ENCODE measurements at places on chromosomes 1 and 21.

DNA sequence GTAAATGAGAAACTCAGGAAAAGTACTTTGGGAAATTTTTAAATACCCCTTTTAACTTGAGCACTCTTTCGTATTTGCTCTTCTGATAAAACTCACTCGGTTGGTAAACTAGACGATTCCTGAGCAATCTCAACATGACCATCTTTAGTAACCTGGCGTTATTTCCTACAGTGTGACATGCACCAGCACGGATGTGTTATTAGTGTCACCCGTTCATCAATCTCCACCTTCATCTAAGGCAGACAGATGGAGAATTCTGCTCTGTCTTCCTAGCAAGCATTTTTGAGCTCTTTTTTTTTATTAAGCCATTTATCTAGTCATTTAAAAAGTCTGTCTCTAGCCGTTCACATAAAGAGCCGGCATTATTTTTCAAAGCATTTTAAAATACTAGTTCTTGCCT, 155.2 kb downstream of the DISP1 start:
- DNase-seq = peak; percentile 51

DNA sequence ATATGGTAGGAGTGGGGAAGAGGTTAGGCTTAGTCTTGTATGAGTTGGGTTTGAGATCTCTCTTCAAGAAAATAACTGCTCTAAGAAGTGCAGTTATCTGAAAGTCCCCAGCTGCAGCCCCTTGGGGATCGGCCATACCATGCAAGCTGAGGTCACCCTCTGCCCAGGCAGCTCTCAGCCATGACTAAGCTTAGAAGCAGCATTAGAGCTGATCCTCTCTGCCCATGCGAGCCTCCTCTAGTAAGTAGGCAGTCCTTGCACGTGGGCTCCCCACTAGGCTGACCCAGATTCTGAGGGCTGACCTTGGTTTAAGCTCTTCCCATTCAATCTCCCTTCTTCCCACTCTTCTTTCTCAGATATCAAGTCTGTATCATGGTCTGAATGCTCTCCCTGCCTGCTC, 121.0 kb upstream of the UBE2U start:
- no peak for DNase-seq

DNA sequence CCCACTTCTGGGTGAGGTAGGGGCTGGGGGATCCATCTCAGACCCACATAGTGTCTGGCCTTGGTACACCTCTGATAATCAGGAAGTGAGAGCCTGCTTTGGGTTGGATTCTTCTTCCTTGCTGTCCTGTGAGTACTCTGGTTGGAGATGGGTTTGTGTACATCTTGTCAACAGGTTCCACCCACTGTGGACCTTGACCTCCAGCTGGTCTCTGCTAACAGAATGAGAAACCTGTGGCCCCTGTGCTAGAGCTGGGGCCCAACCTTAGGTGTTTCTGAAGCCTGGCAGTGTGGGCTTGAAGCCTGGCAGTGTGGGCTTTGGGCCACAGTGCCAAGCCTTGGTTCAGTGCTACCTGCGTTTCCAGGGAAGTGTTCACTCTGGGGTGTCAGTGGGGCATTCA, 2.6 kb downstream of the ZBTB48 start:
- DNase-seq = no peak

DNA sequence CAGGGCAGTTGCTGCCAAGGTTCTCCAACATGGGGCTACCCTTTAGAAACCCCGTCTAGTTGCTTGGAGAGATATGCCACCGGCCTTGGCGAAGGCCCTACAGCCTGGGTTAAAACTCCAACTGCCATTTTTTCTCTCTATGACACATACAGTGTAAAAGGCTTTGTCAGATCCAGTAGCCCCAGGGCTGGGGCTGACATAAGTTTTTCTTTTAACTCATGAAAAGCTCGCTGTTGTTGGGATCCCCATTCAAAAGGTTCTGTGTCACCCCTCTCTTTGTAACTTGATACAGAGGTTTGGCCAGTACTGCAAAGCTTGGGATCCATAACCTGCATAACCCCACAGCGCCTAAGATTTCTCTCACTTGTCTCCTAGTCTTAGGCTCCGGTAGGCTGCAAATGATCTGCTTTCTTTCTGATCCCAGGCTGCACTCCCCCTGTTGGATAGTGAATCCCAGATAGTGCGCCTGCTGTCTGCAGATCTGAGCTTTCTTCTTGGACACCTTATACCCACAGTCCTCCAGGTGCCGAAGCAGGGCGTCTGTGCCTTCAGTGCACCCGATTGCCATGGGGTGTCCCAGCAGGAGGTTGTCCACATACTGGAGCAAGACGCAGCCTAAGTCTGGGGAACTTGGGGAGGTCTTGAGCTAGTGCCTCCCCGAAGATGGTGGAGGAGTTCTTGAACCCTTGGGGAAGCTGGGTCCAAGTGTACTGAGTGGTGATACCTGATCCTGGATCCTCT, 406.2 kb downstream of the TGFB2 start:
- no peak for DNase-seq

DNA sequence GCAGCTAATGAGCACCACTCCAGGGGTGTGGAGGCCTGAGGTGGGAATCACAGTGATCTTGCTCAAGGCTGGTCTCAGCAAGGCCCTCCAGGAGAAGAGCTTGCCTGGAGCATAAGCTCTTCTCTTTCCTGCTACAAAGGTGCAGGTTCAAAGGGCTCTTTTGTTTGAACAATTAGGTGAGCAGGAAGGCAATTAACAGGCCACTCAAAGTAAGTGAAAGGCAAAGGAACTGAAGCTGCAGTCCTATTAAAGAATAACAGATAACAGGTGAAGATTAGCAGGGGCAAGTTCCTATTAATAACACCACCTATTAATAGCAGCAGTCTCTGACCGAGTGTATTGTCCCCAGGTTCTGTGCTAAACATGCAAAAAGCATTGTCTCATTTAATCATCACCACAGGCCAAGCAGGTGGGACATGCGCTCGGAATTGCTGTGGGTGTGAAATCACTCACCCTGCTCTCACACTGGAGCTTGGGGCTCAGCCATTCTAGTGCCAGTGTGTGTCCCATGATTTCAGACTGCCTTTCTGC, 113.8 kb downstream of the RHOU start:
- no peak for DNase-seq

- DNase-seq = no peak
These were observed 10.1 kb downstream of the ATG4C start for GRCh38 chr1:62794053-62794452.

DNA sequence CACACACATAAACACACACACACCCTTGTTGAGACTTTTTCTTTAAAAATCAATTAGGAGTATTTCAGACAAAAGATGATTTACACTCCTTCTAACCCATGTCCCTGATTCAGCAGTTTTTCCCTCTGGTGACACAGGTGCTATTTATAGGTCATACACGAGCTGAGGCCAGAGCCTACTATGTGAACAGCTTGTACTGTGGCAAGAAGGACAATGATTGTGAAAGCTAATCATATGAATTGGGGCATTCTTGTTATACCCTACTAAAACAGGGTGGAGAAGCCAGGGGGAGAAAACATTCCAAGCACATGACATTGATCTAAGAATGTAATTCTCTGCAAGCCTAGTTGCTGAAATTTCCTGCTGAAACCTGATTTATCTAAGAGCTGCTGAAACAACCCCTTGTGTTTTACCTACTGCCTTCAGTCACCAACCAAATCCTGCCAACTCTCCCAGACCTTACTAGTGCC, 60.3 kb downstream of the XCL1 start:
- DNase-seq = no peak

DNA sequence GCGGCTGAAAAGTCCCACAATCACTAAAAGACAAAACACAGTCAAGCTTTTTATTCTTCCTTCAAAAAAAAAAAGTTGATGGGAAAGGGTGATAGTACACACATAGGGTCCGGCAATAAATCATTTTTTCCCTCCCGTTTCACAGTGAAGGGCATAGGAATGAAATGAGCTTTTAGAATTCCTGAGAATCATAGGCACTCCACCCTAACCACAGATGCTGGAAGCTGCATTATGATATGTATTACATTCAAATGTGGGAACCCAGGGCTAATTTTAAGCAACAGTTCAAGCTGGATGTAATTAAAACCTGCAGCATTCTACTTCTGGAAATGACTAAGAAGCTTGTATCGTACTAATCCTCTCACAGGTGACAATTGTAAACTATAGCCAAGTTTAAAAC, 75.7 kb upstream of the KCNJ15 start:
- no peak for DNase-seq

DNA sequence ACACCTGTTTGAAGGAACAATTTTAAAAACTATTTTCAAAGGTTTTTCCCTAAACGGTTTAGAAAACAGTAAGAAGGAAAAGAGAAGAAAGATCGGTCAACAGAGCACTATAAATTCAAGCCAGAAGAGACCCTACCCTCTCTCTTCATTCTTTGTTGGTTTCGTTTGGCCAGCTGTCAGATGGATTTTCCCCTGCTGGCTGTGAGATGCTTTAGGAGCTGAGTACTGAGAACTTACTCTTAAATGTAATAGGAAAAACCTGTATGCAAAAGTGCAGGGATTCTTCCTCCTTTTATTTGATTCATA, 1.3 kb upstream of the TXNIP start:
- DNase-seq = no peak
